Activated T-cell treated with anti-CD3 and anti-CD28 coated beads for 48 hours (primary cell): ENCODE measurements at places on chromosomes 2 and 18.

GRCh38 chr2:74020702-74021406 lies 36.1 kb downstream of the TET3 start:
- no peak for DNase-seq

DNA sequence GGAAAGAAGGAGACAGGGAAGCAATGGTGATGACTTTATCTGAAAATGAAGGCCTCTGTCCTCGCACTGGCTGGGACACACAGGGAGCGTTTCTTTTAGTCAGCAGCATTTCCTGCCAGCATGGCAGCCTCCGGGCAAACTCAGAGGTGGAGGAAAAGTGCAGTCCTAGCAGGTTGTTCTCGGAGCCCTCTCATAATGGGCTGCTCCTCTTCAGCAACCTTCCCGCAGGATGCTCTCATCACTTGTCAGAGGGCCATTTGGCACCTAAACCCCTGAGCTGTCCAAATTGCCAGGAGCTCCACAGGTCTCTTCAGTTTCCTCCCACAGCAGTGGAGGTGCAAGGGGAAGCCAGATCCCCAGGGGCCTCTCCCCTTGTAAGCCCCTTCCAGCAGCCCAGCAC lies 6.2 kb downstream of the STK39 start:
- DNase-seq, result no peak

DNA sequence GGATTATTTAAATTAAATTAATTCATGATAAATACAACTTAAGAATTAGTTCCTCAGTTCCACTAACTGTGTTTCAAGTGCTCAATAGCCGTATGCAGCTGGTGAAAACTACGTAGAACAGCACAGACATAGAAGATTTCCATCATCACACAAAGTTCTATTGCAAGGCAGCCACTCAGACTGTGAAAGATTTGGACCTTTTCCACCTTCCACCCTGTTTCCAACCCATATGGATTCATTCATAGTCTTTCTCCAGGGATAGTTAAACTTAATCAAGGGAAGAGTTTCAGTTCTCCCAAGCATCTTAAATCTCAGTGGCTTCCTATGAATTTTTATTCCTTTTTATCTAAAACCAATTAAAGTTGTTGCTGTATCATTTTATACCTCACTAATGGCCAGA lies 2030.8 kb downstream of the SUCLG1 start:
- DNase-seq, result no peak

DNA sequence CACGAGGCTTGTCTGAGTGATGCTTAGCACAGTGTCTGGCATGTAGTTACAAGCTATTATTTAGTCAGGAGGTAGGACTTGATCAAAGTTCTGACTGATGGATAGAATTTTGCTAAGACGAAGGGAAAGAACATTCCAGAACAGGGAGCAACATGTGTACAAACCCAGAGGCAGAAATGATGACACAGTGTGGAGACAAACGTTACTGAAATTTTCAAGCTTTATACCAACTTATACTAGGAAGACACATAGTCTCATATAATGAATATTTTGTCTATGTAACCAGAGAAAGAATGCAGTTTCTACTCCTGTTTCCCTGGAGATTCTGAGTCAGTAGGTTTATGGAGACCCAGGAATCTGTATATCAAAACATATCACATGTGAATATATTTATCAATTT lies 123.4 kb downstream of the FAM124B start:
- DNase-seq, result no peak

DNA sequence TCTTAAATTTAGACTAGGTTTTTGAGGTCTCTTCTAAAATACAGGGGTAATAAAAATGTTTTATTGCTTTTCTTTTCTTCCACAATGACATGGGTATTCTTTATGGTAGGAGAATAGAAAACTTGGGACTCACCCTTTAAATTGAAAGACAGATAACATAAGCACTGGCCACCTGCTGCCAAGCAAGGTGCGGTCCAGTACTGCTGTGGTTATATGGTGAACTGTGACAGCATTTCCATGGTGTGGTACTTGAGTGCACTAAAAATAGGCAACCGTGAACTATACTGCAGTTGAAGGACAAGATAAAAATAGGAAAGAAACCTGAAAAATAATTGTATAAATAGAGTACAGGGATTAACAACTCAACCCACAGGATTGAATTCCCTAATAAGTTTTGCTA lies 54.4 kb upstream of the GRB14 start:
- DNase-seq, result no peak

DNA sequence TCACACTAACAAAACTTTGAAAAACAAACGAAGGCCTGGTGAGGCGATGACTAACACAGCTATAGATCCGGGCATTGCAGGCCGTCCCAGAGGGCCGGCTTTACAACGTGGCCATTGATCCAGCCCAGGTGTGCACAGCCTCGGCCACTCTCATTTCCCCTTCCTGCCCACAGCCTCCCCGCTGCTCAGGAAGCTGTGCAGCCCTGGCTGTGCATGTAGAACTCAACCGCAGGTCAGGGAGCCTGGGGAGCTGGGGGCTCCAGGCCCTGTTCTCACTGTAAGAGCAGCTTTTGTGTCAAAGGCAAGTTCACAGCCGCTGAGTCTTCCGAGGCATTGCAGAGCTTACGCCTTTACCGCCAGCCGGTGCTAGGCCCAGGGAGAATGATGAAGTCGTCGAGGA lies 87.2 kb downstream of the LONRF2 start:
- DNase-seq, result no peak

- no peak for DNase-seq
These were observed 110.6 kb downstream of the ZNF532 start for GRCh38 chr18:58975296-58975695.

GRCh38 chr2:74860079-74860478 lies 26.2 kb downstream of the HK2 start:
- no peak for DNase-seq

DNA sequence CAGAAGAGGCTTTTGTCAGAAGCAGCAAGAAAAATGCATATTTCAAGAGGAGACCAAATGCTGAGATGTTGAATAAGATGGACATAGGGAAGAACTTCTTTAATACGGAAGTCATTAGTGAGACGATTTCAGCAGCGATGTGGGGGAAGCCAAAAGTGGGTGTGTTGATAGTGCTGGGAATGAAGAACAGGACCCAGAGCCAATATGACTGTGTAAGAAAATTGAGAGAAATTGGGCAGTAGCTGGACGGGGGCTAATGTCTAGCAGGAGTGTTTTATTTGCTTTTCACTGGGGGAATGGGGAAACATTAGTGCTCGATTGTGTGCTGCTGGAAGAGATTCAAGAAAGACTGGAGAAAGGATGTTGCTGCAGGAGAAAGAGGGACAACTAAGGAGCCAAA lies 788.7 kb upstream of the KLHL29 start:
- no peak for DNase-seq

DNA sequence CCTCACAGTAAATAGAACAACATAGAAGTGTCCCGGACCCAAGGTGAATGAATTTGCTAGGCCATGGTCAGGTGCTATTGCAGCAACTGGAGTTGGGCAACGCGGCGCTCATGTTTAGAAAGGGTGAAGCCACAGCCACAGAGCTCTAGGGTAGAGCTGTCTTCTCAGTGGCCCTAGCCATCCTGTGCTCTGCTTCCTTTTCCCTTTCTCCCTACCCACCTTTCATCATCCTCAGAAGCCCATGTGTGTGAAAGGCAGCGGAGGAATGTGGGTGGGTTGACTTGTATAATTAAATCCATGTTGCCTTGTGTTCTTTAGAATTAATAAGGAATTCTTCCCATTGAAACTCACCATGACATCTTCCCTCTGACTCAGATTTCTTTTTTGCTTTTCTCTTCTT lies 336.7 kb downstream of the OSR1 start:
- DNase-seq, result no peak

- no peak for DNase-seq
These were observed 1283.0 kb upstream of the CDH2 start for GRCh38 chr18:29459972-29460371.

- DNase-seq, result no peak
These were observed 8.8 kb downstream of the FOSL2 start for GRCh38 chr2:28401411-28401810.

DNA sequence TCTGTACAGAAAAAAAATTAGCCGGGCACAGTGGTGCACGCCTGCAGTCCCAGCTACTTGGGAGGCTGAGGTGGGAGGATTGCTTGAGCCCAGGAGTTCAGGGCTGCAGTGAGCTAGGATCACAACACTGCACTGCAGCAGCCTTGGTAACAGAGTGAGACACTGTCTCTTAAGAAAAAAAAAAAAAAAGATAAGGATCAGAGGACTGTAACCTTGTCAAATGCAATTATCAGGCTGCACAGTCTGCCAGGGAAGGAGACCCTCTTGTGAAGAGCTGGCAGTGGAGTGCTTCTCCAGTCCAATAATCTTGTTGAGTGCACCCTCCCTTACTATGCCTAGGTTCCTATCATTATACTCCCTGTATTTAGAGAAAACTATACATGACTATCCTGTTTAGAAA lies 330.7 kb downstream of the PDE11A start:
- DNase-seq, result no peak

DNA sequence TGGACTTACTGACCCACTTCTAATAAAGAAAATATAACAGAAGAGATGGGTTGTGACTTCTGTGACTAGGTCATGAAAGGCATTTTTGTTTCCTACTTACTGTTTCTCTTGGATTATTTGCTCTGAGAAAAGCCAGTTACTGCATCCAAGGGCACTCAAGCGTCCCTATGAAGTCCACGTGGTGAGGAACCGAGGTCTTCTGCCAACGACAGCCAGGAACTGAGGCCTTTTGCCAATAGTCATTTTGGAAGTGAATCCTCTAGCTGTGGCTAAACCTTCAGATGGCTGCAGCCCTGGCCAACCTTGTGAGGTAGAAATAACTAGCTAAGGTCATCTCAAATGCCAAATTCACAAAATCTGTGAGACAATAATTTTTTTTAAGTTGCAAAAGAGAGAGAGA lies 449.8 kb upstream of the RGPD4 start:
- no peak for DNase-seq

DNA sequence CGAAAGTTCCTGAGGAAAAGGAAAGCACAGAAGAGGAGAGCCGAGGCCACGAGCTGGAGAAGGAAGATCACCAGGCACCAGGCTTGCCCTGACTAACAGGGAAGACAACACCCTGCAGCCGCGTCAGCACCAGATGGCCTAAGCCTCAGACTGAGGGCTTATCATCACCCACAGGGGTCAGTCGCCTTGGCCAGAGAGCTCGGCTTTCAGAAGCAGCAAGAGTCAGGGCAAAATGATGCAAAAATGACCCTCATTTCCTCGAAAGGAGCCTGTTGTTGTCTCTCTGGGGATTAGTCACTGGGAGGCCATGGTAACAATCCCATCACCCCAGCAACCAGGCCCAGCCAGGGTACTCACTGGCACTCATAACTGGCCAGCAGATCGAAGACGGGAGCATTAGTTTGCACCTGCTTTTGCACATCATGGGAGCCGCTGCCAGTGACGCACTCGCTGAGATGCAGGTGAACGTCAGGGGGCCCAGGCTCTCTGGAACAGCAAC lies 42.7 kb upstream of the ZFP36L2 start:
- DNase-seq, result no peak

DNA sequence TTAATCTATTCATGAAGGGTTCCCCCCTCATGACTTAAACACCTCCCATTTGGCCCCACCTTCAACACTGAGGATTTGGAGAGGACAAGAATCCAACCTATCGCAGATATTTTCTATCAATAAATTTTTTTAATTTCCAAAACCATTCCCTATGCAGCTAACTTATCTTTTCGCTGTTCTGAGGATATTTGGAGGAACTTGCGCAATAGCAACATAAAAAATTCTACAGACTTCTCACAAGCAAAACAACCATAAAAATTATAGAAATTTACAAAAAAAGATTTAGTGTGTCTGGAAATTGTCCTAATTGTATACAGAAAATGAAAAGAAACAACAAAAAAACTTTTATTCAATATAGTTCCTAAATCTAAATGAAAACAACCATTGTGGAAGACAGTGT lies 1472.7 kb upstream of the ZEB2 start:
- DNase-seq, result no peak

- no peak for DNase-seq
These were observed 10.5 kb downstream of the CTLA4 start for GRCh38 chr2:203878063-203878462.

- DNase-seq, result no peak
These were observed 84.5 kb upstream of the SNTG2 start for GRCh38 chr2:866009-866680.

- no peak for DNase-seq
These were observed 26.7 kb downstream of the TMEM127 start for GRCh38 chr2:96239091-96239490.

DNA sequence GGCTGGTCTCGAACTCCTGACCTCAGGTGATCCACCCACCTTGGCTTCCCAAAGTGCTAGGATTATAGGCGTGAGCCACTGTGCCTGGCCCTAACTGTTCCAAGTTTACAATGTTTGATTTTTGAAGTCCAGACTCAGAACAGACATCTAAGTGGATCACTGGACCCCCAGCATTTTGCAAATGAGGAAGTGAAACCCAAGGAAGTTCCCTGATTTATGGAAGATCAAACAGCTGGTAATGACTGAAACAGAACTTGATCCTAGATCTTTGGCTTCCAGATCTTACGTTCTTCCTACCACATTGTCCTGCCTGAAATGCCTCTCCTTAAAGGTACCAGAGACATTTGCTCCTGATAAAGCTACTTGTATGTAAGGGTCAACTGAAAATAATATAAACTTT lies 58.3 kb upstream of the NCOA1 start:
- DNase-seq, result no peak

- DNase-seq, result no peak
These were observed 81.2 kb downstream of the PLCL1 start for GRCh38 chr2:197885587-197885986.

DNA sequence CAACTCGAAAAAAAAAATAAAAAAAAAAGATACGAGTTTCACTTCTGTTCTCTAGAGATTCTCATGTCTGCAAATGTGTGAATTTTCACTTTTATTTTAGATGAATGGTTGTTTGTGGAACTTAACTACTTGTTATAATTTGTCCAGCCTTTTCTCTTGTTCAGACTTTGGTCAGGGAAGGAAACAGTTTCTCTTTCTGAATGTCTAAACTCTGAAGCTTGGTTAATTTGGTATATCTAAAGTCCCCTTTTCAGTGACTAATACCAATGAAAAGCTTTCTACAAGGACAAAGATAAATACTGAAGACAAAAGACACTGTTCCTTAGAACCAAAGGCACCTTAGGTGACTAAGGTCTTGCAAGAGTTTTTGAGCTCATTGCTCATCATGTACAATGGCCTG lies 144.4 kb upstream of the PIEZO2 start:
- no peak for DNase-seq

DNA sequence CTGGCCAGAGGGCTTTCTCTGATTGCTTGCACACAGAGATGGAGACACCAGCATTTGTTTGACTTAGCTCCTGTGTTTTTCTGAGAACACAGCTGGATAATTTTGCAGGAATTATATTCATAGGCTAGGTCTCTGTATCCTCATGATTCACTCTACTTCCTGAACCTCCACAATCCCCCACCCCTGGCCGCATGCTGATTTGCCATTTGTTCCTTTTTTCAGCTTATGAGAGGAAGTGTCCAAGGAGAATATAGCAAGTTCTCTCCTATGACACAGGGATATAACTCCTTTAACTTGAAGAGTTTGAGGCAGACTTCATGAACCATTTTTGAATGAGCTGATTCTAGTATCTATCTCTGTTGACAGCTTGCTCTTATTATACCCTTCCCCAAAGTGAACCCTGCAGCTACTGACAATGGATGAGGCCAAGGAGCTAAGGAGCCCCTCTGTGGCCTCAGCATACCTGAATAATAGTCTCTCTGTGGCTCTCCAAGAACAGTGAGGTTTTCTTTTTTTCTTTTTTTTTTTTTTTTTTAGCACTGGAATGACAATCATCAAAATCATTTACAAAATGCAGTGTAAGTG lies 15.4 kb downstream of the CAVIN2 start:
- DNase-seq, result no peak

- no peak for DNase-seq
These were observed 441.8 kb downstream of the CMPK2 start for GRCh38 chr2:6423944-6424343.
